ENCODE measurements at places on chromosomes 4 and X.

DNA sequence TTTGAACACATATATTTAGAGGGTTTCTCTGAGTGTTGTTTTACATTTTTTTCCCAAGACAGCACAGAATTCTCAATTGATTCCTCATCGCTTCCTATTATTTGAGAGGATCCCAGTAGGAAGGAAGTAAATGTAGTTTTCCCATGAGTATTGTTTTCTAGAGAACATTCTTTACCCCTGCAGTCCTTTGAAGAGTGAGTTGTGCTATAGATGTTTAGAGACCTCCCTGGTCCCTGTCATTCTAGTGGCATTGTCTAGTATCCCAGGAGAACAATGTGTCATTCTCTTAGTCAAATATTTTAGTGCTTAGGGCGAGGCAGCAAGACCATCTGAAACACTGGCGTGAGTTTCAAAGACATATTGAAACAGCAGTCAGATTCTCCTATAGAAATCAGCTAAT, 32.5 kb downstream of the SORBS2 start:
- DNase-seq: no peak

DNA sequence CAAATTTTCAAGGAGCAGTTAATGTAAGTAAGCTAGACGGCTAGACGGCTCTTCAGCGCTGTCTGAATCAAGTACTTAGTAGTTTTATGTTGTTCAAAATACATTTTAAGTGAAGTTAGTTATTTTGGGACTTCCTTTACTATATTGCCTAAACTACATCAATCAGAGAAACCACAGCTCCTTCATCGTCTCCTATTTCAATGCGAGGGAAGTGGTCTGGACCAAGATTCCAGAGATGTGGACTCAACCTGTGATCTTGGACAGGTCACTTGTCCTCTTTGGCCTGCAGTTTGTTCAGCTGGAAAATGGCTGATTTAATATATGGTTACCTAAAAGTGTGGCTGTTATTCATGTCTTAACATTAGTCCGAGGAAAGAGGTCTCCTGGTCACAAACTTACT, 10.6 kb downstream of the ING2 start:
- DNase-seq: no peak

DNA sequence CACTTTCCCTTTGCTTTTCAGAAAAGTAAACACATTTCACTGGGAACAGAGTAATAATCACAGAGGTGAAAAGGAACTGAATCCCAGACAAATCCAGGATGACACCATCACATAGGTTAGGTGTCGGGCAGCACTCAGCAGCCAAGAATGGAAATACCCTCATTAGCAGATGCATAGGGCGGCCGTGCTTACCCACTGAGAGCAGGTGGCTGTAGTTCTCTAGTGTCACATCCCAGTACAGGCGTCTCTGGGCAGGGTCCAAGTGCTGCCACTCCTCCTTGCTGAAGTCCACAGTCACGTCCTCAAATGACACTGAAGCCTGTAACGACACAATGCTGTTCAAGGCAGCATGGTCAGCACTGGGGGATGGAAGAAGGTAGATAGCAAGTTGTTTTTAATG, 26.9 kb downstream of the ZNF41 start:
- DNase-seq: no peak

DNA sequence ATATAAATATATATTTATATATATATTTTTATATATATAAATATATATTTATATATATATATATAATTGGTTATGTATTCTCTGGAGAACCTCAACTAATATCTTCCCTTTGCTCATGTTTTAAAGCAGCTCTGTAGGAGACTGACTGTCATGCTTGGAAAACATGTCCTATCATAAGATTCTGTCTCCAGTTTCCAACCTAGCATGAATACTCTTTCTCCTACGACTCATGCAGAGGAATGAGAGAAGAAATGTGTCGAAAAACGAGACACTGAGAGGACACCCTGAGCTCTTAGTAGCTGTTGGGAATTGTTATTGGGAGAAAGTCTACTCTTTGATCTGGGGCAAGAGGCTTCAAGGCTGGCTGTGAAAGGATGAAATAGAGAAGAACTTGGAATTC, 166.5 kb upstream of the SLIT2 start:
- no peak for DNase-seq

DNA sequence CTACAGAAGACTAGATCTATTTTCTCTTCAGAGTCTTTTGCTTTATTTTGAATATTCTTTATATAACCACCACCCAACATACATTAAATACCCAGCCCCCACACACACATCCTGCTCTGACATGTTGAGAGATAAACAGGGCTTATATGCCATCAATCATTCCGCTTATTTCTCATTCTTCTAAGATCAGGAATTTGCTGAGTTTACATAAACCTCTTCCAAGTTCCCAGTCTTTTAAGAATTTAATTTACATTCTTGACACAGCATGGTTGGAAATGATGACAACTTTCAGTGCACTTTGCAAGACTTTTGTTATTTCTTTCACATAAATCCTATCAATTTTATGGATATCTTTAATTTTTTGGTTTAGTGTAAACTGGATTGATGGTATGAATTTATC, 17.5 kb upstream of the RAB9B start:
- no peak for DNase-seq

GRCh38 chr4:59122626-59123025, 2012.4 kb upstream of the IGFBP7 start:
- no peak for DNase-seq

DNA sequence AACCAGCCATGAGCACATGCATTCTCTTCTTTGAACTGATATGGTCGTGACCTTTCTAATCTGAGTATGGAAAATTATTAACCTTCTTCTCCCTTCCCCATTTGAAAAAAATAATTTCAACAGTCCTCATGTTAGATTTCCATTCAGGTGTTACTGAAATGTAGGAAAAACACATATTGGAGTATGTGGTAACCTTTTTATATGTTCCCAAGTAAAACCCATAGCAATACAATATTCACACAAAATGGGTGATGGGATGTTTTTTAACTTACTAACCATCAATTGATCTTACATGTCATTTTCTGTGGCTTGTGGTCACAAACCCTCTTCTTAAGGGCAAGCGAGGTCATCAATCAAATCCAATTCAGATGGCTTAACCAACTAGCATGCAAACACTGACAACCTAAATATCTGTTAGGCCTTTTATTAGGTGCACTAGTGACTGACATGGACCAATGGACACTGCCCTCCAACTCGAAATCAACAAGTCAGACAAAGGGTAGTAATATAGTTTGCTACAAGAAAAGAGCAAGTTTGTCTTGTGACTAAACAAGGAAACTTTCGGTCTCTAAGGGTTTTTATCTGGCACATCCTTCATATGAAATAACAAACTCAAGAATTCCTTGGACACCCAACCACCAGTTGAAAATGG, 74.3 kb downstream of the CAMK2D start:
- DNase-seq: no peak

DNA sequence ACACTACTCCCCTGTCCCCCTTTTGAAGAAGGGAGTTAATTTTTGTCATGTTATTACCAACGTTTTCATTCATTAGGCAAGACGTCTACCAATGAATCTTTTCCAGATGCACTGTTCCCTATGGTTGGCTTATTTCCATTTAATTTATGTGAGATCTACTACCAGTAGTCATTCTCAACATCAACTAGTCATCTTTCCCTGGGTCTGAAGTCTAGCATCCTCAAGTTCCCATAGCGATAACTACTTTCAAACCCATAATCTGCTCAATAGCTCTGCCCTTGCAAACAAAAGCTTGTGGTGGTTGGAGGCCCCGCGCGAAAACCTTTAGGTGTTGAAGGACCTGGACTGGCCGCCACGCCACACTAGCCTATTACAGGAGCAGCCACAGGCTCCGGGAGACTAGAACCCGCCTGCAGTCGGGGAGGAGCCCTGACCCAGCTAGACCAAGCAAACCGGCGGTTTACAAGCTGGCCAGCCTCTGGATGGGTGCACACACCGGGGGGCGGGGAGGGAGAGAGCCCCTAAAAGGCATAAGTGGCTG, 746 bp downstream of the PPAT start:
- DNase-seq: no peak

DNA sequence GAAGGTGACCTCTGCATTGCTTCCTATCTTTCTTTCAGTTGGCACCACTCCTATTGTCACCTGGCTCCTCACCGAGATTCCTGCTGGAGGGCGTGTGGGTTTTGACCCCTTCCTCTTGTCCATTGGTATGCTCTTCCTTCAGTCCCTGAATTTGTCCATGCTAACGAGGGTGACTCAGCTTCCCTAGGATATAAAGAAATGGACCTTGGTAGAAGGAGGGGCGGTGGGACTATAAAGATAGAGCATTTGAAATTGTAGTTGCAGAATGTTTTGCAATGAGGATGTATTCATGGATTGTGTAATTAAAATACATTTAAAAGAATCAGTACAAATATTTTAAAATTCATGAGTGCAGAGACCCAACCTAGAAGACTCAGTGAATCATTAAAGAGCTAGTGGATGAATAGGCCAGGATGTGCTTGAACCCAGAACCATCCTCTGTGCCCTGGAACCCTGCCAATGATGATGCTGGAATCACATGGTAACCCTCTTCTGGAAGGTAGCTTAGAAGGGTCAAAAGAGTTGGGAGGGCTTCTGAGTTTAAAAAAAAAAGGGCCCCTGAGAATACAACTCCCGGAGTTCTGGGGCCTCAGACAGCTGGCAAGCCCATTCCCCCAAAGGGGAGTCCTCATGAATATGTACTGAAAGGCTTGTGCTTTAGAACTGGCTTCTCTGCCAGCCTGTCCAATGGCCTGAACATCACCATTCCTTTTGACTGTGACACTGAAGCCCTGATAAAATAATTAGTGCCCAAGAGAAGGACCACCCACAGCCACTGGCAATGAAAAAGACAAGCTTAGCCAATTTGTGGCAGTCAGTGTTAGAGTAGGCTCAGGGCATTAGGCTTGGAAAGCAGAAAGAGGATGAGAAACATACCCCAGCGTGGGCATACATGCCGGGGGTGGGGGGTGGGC, 8.0 kb downstream of the XPNPEP2 start:
- no peak for DNase-seq

- DNase-seq: no peak
These were observed 251.7 kb downstream of the PTTG2 start for GRCh38 chr4:38211885-38212284.

DNA sequence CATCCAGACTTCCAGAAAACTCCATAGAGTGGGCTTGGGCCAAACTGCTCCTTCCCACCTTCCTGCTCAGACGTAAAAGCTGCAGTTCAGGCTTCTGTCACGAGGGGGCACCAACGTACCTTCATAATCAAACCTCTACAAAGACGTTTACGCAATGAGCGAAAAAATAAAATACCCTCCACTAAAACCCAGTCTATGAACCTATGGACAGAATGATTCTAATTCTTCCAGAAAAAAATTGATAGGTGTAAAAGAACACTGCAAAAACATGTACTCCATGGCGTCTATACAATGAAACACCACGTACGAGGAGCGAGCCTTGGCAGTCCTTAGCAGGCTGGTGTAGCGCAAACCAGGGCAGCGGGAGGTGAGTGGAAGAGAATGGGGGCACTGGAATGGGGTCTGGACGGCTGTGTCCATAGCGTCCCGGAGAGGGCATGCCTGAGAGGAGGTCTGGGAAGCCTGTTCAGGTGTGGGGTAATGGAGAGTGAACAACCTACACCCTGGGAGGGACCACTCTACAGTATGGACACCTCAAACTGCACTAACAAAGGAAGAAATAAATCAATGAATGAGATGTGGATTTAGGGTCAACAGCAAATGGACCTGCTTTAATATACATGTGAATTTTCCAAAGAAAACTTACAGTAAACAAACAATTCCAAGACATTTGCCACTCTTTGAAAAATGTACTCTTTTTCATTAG, 14.4 kb upstream of the RAB40A start:
- peak; percentile 19 for DNase-seq

- DNase-seq: no peak
These were observed 40.5 kb downstream of the CLDN34 start for GRCh38 chrX:10007621-10008020.

DNA sequence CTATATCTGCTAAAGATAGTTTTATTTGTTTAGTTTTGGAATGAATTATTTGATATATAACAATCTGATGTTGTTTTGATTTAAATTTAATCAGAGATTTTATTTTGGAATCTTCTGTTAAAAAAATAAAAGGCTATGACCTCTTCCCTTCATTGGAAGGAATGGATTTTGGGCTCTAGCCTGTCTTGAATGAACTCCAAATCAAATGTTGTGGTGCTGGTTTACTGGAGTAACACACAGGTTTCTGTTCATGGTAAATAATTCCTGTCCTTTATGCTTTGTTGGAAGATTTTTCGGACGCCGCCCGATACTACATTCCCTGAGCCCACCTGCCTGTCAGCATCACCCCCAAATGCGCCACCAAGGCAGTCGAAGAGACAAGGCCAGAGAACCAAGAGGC, 291.1 kb downstream of the ARHGAP10 start:
- DNase-seq: no peak

- no peak for DNase-seq
These were observed 73.4 kb upstream of the RAPGEF2 start for GRCh38 chr4:159029481-159029880.

- no peak for DNase-seq
These were observed 105.6 kb downstream of the CNKSR2 start for GRCh38 chrX:21479695-21480270.

DNA sequence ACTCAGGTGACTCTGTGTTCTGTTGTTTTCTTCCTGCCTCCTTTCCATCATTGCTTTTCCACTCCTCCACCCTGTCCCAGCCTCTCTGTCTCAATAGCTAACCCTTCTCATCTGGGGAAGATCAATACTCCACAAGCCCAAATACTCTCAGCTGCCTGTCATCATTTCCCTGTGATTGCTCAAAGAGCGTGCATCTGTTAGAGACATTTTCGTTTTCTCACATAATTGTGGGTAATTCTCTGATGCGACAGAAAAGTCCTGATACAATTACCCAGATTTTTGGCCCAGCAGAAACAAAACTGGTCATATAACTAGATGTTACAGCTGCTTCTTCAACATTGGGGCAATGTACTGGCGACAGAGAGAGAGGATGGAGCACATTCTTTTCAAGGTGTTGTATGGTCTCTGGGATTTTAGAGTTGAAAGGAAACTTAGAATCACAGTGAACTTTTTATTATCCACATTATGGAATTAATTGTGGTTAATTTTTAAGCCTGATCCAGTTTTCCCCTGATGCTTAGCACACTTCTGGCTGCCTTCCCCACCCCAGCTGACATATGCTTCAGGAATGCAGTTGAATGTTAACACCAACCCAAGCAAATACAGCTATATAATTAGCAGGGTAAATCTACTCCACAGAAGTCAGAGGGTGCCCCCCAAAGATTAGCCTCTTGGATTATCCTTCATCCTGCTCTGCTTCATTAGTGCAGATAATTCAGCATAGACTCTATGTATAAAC, 171.4 kb upstream of the ANXA3 start:
- no peak for DNase-seq

- no peak for DNase-seq
These were observed 1910.0 kb upstream of the AGA start for GRCh38 chr4:179352221-179352620.

DNA sequence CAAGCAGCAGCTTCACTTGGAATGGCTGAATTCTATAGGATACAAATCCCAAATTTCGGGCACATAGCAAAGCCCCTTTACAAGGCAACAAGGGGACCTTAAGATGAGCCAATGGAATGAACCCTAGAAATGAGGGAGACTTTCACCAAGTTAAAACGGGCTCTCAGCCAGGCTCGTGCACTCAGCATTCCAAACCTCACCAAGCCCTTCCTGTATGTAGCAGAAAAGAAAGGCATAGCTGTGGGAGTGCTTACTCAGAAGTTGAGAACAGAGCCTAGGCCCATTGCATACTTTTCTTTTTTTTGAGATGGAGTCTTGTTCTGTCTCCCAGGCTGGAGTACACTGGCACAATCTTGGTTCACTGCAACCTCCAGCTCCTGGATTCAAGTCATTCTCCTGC, 10.8 kb upstream of the HERC5 start:
- no peak for DNase-seq
